ENCODE measurements at places on chromosomes 1 and 21.

DNA sequence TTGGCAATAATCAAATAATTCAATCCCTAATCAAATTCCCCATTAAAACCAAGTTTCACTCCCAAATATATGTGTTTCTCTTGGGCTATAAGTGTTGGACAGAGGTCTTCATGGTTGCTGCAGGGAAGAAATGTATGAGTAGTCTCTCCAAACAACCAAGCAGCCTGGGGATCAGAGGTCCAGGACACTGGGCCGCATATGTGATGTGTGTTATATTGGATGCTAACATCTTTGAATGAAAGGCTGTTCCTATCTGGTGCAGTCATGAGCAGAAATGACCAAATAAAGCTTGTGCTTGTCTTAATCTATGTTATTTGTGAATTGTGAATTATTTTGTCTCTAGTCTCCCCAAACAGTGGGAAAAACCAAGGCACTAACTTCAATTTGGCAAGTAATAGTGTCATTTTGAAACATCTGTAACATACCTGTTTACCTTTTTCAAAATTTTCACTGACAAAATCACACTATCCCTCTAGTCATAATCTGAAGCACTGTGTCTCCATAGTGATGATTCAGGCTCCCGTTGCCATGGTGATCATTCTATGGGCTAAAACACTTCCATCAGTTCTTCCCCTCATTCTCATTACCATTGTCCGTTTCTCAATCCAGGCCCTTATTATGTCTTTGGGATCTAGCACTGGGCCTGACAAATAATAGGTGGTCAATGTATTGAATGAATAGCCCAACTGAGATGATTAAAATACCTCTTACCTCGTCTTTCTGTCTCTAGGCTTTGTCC is 12.5 kb upstream of the TADA1 start:
- DNase-seq = no peak

DNA sequence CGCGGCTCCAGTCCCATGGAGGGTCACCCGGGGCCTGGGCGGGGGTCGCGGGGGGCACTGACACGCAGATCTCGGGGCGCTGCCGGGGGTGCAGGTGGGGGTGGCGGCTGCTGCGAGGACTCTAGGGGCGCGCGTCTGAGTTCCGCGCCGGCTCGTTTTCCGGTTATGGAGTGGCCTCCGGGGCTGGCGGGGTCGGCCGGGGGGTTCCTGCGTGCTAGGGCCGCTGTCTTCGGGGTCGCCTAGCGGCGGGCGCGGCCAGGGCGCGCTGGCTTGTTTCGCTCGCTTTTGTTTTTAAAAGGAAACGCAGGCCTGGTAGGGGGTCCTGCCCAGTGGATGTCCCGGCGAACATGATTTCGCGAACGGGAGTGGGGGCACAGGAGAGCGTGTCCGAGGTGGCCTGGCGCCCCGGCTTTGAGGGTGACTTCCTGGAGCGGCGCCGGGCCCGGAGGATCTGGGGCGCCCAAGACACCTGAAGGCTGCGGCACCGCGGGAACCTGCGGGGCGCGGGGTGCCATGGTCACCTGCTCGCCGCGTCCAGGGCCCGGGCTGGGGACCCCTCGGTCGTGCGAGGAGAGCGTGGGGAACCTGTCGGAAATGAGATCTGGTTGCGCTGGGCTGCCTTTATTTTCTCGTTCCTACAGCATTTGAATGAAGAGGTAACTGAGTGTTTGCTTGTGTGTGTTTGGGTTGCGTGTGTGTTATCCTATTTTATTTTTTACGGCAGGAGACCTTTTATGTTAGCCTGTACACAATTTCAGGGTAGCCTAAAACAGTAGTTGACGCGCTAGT is 618 bp downstream of the ETS2 start:
- DNase-seq = no peak

DNA sequence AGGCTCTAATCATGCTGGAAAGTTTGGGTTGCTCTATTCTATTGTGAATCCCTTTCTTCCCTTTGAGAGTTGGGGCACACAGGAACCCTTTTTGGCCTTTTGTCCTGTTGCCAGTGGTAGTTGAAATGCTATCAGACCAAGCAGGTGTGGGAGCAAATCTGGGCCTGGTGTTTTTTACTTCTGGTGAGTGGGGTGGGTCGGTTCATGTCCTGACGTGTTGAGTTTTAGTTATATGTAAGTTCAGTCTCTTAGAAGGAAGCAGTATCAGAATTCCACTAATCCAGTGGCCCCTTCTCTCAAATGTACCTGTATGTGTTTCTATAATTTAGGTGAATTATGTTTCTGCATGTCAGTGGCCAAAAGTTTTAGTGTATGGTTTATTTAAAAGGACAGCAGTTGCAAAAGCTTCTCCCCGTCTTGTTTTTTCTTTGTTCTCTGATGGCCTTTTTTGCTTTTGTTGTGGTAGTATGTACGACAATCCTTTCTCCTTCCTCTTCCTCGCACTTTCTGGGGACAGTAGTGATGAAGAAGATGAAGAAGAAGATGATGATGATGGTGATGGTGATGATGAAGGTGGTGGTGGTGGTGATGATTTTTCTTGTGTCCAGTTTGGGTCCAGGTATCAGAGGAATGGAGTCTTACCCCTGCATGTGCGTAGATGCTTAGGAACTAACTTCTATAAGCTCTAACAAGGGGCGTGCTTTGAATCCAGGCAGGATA is 74.2 kb downstream of the UBE4B start:
- no peak for DNase-seq

DNA sequence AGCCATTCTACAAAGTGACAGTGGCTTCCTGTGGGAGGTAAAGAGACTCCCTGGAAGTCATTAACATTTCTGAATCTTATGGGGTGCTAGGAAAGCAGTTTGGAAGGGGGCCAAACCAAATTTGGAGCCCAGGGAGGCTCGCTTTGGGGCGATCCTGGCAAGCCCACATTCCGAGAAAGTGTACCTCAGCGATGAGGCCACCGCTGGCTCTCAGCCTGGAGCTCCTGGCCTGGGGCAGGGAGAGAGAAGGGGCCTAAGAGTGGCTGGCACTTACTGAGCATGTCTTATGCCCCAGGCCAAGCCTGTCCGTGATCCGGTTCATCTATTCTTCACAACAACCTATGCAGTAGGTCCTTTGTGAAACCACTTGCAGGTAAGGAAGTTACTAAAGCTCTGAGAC is 98.8 kb downstream of the CCDC185 start:
- no peak for DNase-seq

DNA sequence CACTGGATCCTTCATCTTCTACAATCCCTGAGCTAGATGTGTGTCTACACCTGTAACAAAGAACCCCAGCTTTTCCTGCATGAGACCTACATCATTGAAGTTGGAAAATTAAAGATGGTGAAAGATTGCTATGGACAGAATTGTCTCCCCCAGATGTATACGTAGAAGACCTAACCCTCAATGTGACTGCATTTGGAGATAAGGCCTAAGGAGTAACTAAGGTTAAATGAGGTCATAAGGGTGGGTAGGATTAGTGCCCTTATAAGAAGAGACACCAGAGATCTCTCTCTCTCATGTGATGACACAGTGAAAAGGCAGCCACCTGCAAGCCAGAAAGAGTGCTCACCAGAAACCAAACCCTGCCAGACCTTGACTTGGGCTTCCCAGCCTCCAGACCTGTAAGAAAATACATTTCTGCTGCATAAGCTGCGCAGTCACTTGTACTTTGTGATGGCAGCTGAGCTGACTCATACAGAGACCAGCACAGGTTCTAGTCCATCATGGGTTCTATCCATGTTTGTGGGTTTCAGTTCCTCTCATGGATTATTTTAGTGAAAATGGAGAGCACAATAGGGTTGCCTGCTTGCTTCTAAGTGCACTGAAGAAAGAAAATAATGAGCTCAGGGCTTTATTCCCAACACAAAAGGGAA is 180.8 kb downstream of the TPR start:
- no peak for DNase-seq

- DNase-seq = no peak
Observed at GRCh38 chr1:15624133-15624714, 7.0 kb downstream of the DDI2 start.

- DNase-seq = no peak
Observed at GRCh38 chr1:8962812-8963530, 17.3 kb downstream of the CA6 start.

- DNase-seq = no peak
Observed at GRCh38 chr1:193192586-193192985, 6.2 kb upstream of the B3GALT2 start.

DNA sequence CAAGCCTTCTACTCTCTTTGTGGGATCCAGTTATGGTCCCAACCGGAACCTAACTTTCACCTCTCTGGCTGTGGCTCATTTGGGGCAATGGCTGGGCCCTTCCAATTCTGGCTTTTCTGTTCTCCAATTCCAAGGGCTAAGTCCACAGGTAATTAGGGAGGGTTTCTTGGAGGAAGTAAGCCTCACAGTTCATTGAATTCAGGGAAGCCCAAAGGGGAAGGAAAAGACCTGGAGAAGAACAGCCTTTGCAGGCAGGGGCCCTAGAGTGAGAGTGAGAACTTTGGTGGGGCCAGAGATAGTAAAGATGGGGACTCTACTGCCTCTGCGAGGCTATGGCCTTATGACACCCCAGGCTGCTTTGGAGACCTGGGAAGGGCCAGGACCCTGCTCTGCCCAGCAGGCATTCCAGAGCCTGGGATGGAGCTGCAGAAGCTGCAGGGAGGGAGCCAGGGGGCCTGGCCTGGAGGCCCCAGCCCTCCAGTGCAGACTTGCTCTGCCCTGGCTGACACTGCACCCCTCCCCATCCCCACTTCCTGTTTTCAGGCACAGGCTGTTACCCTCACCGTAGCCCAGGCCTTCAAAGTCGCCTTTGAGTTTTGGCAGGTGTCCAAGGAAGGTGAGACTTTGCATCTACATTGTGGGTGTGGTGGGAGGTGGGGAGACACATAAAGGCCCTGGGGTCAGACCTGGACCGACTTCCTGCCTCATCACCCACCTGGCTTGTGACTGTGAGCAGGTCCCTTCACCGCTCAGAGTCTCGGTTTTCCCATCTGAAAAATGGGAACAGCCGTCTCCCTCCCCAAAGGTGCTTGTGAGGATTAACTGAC is 18.9 kb downstream of the LDLRAP1 start:
- DNase-seq = no peak

- no peak for DNase-seq
Observed at GRCh38 chr1:13697738-13698137, 2.2 kb upstream of the PRDM2 start.

- no peak for DNase-seq
Observed at GRCh38 chr1:94754570-94754969, 65.6 kb upstream of the SLC44A3 start.

DNA sequence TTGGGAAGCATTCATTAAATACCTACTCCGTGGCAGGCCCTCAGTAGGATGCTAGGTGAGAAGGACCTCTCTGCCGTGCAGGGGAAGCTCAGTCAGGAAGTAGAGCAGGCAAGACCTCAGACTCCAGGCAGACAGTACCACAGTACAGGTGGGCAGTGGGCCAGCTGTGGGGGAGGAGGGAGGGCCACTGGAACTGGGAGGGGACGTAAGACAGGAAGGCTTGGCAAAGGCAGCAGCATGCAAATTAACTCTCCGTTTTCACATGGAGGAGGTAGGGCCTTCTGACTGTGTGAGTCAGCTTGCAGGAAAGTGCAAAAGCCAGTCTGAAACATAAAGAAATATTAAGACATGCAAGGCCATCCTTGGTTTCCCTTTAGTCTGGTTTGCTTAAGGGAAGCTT is 157.7 kb downstream of the TRIM33 start:
- DNase-seq = no peak

DNA sequence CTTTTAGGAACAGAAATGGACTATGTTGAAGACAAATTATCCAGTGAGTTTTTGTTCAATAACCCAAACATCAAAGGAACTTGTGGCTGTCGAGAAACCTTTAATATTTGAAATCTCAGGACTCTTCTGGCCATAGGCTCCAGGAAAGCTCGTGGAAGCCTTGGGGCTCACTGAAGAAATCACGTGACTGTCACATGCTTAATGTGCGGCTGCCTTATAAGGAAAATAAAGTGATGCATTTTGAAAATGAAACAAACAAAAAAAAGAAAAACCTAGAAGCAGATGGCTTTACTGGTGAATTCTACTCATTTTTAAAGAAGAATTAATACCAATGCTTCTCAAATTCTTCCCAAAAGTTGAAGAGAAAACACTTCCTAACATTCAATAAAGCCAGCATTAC is 228.4 kb upstream of the RAB4A start:
- DNase-seq = no peak

GRCh38 chr1:66366634-66367033 is 167.3 kb upstream of the SGIP1 start:
- no peak for DNase-seq

DNA sequence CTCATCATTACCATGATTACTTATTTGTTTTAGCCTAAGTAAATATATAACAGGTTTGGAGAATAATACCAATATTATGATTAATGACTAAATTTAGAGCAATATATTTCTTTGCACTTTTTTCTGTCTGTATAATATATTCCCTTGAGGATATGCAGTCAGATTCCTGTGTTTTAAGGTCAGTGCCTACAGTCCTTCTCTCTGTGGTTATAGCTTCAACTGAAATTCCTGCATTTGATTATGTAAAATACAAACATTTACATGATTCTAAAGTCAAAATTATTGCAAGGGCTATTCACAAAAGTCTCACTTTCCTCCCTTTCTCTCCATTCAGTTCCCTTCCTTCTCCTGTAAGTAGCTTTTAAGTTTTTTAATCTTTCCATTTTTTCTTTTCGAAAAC is 142.9 kb upstream of the COL6A1 start:
- no peak for DNase-seq

- DNase-seq = no peak
Observed at GRCh38 chr1:119367432-119368124, 1.0 kb upstream of the HAO2 start.

DNA sequence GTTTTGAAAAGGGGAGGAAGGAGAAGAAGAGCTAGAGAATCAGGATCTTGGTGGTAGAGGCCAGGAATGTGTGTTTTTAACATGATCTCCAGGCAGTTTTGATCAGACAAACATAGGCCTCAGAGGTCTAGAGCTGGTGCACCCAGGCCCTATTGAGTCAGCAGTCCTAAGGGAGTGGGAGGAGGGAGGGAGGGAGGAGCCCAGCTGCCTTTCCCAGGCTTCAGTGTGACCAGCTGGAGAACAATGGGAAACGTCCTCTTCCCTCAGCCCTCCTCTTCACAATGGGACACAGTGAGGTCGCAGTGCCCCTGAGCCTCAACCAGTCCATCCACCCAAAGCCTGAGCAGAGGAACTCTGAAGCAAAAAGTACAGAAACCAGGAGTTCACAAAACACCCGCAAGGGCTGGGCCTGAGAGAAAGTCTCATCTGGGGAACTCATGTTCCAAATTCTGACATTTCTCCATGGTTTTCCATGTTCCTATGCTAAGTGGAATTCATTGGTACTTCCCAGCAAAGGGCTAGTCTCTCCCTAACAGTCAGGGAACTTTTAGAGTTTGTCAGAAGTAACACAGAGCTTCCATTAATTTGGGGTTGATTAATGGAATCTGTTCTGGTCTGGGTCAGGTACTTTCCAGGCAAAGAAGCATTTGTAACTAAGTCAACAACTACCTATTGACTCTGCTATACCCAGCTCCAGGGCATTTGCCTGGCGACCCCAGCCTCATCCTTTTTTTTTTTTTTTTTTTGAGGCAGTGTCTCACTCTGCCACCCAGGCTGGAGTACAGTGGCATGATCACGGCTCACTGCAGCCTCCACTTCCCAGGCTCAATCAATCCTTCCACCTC is 37.5 kb downstream of the ELAPOR1 start:
- no peak for DNase-seq

All from cortex of kidney (tissue), 1 donor.